WTC11 (cell line): ENCODE measurements at places on chromosomes 5 and 9. TPM values are rescaled to one million over a fixed set of nuclear protein-coding genes. Genes with fewer than 3 reads are reported as not detected.

The GABRA1 gene
- 0.48 to 0.57 TPM (median 0.50 TPM) in 3 replicates for total RNA-seq

The CCDC192 gene
- total RNA-seq, result 0.52 to 0.69 TPM (median 0.53 TPM) in 3 replicates

The HMMR gene
- total RNA-seq, result 69.1 to 78.5 TPM (median 73.3 TPM) in 3 replicates

The OSMR gene
- 2.3 to 3.1 TPM (median 2.5 TPM) in 3 replicates for total RNA-seq

The CNTNAP3B gene
- total RNA-seq, result 1.2 to 2.8 TPM (median 2.0 TPM) in 3 replicates

The ADRA1B gene
- total RNA-seq, result 0.11 to 0.16 TPM in 2 of 3 replicates, not detected in the other

The IGIP gene
- total RNA-seq, result 1.2 to 1.7 TPM (median 1.5 TPM) in 3 replicates

The PCDHB4 gene
- 2.3 to 2.6 TPM (median 2.3 TPM) in 3 replicates for total RNA-seq

The SMIM33 gene
- not detected in 3 replicates for total RNA-seq

The MZB1 gene
- 0.85 to 1.8 TPM (median 1.1 TPM) in 3 replicates for total RNA-seq

The EQTN gene
- total RNA-seq, result 0.66 to 1.4 TPM (median 0.81 TPM) in 3 replicates

The ARHGEF37 gene
- total RNA-seq, result 0.66 to 1.1 TPM (median 0.71 TPM) in 3 replicates

The TLX3 gene
- total RNA-seq, result 0.11 to 0.16 TPM in 2 of 3 replicates, not detected in the other

The PCSK5 gene
- total RNA-seq, result 16.9 to 30.6 TPM (median 17.8 TPM) in 3 replicates

The LHX6 gene
- 0.71 to 1.5 TPM (median 1.5 TPM) in 3 replicates for total RNA-seq

The NRARP gene
- total RNA-seq, result 46.7 to 52.4 TPM (median 51.5 TPM) in 3 replicates

The OR1Q1 gene
- not detected in 3 replicates for total RNA-seq

The CDO1 gene
- 13.2 to 22.7 TPM (median 20.0 TPM) in 3 replicates for total RNA-seq

The PCDHB7 gene
- 0.17 to 0.27 TPM (median 0.23 TPM) in 3 replicates for total RNA-seq

The FBXL7 gene
- 13.8 to 15.9 TPM (median 14.4 TPM) in 3 replicates for total RNA-seq
